Aorta (tissue), 5 donors: ENCODE measurements at places on chromosomes 7 and 10.

- no peak for DNase-seq
Observed at GRCh38 chr7:92987538-92987937, 130.2 kb downstream of the SAMD9 start.

- DNase-seq, result no peak
Observed at GRCh38 chr7:128407751-128408708, 1.8 kb downstream of the IMPDH1 start.

DNA sequence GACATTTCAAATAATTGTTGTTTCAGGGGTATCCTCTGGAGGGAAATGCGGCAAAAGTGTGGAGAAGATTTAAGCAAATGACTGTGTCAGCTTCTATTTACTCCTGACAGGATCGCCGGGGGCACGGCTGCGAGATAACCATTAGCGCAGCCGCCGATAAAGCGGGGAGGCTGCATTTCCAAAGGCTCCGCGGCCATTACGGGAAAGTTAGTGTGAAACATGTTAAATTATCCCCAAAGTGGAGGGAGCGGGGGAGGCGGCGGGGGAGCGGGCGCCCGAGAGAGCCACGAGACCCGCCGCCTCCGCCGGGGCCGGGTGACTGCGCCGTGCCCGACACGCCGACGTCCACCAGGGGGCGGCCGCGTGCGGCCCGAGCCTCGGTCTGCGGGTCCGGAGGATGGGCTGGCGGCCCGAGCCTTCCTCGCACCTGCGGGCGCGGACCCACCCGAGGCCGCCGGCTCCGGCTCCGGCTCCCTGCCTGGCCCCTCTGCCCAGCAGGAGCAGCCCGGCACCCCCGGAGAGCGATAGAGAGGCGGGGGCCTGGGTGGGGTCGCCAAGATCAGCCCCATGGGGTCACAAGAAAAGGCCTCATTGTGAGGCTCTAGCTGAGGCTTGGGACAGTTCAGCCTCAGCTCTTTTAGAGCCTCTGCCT lies 74.4 kb upstream of the PAX2 start:
- DNase-seq, result no peak

DNA sequence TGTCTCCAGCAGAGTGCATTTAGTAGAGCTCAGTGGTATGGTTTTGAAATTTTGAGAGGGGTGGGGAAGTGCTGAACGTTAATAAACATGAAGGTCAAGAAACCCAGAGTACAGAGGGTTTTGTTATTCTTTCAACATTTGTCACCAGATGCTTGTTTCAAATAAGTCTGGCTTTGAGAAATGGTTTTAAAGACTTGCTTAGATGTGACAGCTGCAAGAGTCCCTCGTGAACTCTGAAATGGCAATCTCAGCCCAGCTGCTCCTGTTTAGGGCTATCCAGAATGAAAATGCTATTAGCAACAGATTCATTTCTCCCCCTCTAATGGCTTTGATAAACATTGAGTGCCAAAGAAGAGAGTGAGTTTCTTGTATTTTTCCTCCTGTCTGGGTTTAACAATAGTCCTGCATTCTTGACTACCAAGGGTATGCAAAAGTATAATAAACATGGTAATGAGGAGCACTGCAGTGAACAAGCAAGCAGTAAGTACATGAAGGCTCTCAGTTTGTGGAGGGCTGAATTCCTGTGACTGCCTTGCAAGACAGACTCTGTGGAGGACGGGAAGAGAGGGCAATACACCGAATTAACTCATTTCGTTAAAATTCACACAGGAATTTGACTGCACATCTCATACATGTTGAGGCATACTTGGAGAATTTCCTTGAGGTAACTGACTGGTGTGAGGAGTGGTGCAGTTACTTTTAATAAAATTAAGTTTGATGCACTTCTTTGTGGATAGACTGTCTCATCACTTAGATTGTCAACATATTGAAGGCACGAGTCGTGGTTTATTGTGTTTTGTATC lies 490.9 kb downstream of the REEP3 start:
- DNase-seq, result no peak

- DNase-seq, result no peak
Observed at GRCh38 chr10:103720328-103720963, 134.9 kb downstream of the SH3PXD2A start.
